ENCODE measurements at places on chromosomes 13 and 19.

GRCh38 chr19:1941146-1942077 lies at the start of gene CSNK1G2:
CSNK1G2 (plus strand) TSS chr19:1941172; CDS start chr19:1969773, 28,601 bp downstream.
- DNase-seq: no peak

GRCh38 chr13:110463871-110464510 lies 97.5 kb downstream of the RAB20 start:
- no peak for DNase-seq

DNA sequence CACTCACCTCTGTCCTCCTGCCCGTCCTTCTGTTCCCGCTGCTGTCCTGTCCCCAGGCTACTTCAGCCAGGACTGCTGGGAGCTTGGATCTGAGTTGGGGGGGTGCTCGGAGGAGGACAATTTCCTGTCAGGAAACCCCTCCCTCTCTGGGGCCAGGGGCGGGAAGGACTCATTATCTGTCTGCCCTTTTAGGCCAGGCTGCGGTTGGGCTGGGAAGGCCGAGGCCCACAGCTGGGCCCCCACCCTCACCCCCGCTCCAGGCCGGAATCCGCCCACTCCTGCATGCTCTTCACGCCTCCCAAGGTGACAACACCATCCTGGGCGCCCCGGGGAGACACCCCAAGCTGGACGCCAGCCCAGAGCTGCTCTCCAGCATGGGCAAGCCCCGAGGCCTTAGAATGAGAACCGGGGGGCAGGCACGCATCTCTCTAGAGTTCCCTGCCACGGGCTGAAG lies at the start of gene EXOC3L2:
Gene EXOC3L2, minus strand, starts transcription at position 74 of the 454 bp plus-strand sequence. CDS start 6,362 bp downstream, outside the sequence.
- no peak for DNase-seq

GRCh38 chr19:36001605-36002004 lies 6.6 kb downstream of the SDHAF1 start:
- DNase-seq: no peak

DNA sequence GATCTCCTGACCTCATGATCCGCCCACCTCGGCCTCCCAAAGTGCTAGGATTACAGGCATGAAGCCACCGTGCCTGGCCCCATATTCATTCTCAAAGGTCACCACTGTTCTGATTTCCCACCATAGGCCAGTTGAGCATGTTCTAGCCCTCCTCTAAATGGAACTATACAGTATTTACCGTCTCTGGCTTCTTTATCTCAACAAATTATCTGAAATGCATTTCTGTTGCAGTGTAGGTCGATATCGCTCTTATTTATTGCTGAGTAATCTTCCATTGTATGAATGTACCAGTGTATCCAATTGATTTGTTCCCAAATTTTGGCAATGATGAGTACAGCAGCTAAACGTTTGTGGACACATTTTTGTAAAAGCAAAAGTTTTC lies 15.4 kb downstream of the SLC1A5 start:
- no peak for DNase-seq

GRCh38 chr19:35037716-35038622 lies 3.6 kb upstream of the HPN start:
- no peak for DNase-seq
